Activated CD8-positive, alpha-beta memory T cell treated with anti-CD3 and anti-CD28 coated beads for 1 hour (primary cell): ENCODE measurements at places on chromosomes 12 and 14.

DNA sequence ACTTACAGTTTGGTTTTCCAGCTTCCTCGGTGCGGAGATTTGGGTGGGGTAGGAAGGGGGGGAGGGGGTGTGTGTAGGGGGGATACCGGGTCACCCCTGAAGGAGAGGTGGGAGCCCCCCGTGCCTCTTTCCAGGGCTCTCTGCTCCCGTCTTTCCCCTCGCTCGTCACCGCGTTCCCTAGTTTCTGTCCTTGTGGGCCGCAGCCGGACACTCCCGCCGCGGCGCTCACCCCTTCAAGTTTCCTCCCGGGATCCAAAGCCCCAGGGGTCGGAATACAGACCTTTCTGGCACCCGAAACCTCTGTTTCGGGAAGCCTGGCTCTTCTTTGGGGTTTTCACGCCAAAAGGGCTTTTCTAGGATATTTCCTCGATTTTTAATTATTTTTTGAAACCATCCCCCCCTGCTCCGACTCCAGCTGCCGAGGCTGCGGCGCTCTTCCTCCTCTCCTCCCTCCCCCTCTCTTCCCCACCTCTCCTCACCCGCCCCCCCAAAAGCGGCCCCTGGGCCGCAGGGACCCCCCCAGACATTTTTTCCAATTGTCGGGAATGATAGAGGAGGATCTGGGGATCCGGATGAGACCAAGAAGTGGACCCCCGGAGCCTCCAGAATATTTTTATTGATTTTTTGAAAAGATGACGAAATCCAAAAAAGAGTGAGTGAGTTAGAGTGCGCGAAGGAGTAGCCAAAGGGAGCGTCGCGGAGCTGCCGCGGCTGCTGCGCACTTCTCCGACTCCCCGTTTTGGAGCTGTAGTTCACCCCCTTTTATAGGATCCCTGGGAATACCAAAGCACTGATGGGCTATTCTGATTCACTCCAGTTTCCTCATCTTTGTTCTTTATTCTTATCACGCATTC is 1.7 kb downstream of the CCND2 start:
- DNase-seq = no peak

- DNase-seq = no peak
These were observed 71.7 kb downstream of the SLC2A13 start for GRCh38 chr12:40034156-40034555.

DNA sequence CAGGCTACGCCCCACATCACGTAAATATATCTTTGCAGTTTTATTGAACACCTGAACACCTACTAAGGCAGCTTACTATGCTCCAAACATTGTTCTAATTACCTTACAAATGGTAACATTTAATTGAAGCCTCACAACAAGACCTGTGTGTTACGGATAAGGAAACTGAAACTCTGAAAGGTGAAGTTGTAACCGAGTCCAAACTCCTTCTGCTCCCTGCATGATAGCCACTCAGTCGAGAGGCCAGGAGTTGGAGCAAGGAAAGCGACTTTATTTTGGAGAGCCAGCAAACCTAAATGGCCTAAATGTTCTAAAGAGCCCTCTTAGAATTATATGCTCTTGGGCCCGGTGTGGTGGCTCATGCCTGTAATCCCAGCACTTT is 12.6 kb upstream of the TRPV4 start:
- no peak for DNase-seq

- no peak for DNase-seq
These were observed 23.7 kb downstream of the PCNX1 start for GRCh38 chr14:70931008-70931407.

- no peak for DNase-seq
These were observed 27.0 kb downstream of the DYNC1H1 start for GRCh38 chr14:101991352-101991751.

- no peak for DNase-seq
These were observed 22.3 kb upstream of the MED13L start for GRCh38 chr12:116299665-116300328.

- no peak for DNase-seq
These were observed 35.9 kb upstream of the CHST11 start for GRCh38 chr12:104420868-104421267.

GRCh38 chr14:49193332-49194065 is 392.7 kb downstream of the RPS29 start:
- DNase-seq = no peak

- DNase-seq = no peak
These were observed at the start of gene SLC48A1 for GRCh38 chr12:47773062-47773857. TSS of gene SLC48A1 (plus strand) at chr12:47773238. CDS start at chr12:47773305, 67 bp downstream.

DNA sequence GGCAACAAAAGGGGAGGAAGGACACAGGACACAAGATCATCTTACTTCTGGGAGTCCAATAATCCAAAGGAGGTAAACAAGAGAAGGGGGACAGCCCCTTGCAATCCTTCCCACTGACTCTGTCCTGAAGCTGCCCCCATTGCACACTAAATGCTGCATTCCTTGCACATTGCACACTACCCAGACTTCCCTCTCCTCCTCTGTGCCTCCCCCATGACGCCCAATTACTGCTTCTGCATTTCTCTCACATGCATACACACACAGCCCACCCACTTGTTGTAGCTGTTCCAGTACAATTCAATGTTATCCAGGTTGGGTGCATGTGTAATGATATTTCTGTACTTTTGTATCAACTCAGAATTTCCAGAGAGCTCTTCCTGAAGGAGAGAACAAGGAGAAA is 5.5 kb downstream of the NDRG2 start:
- no peak for DNase-seq

DNA sequence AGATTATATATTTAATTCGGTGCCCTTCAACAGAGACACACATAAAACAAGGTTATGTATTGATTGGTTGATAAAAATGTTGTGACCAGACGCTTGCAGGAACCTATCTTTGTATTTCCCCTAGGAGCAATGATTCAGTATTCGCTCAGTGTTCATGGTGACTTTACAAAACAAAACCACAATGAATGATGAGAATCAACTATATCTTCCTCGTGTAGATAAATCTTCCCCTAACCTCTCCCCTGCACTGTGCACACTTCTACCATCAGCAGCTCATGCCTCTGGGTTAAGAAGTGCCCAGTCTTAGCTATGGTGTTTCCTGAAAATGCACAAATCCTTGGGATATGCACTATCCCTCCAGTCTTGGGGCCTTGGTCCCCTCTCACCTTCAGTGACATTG is 16.3 kb downstream of the RIN3 start:
- DNase-seq = no peak

DNA sequence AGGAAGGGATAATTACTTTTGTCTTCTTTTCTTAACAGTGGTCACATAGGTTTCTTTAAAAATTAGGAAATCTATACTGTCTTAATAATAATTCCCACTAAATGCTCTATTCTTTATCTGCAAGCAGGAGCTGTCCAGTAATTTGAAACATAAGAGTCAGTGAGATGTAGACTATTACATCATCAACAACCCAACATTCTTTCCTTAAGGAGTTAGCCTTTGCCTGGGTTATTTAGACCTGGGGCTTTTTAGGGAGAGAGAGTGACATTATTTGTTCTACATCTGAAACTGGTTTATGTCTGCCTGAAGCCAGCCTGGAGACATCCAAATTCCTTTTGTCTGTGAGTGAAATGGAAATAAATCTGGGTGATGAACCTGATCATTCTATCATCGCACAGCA is 294.4 kb downstream of the TMTC2 start:
- DNase-seq = no peak

- no peak for DNase-seq
These were observed 166.7 kb downstream of the RAD51B start for GRCh38 chr14:67986131-67986841.

DNA sequence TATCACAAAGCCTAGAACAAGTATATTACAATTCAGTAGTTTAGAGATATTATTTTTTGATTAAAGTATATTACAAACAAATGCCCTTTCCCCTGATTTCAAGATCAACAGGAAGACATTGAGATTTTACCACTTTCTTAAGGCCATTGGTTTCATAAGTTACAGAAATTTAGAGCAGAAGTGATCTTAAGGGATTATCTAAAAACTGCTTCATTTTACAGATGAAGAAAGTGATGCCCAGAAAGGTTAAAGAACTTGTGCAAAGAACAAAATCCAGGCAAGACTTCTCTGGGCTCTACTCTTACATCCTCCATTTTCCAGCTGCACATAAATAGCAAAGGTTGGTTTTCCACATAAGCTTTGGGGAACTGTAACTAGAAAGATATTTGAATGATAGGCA is 87.5 kb downstream of the DUSP6 start:
- no peak for DNase-seq

- no peak for DNase-seq
These were observed 84.8 kb downstream of the HELB start for GRCh38 chr12:66387117-66387516.

GRCh38 chr12:30457621-30458289 is 237.9 kb downstream of the IPO8 start:
- no peak for DNase-seq

- no peak for DNase-seq
These were observed 20.5 kb upstream of the TESC start for GRCh38 chr12:117119592-117120198.
